Tibial nerve (tissue), 4 donors: ENCODE measurements at places on chromosomes 13 and 19. TPM values are rescaled to one million over a fixed set of nuclear protein-coding genes. Genes with fewer than 3 reads are reported as not detected.
A peak's percentile ranks its signal among the peaks of the same experiment; 100 is the strongest.

STK24 gene
- 49.8 TPM for total RNA-seq

SPACA4 gene
- total RNA-seq: not detected

MYO9B gene
- 122 TPM for total RNA-seq

ZIC2 gene
- total RNA-seq: not detected

NLRP9 gene
- not detected for total RNA-seq

GRCh38 chr13:78197231-78197630, 278.6 kb upstream of the EDNRB start:
- no peak for DNase-seq
- no peak overlapping the region for H3K27ac ChIP-seq
- no peaks in the 10 kb centered on the region for H3K27me3 ChIP-seq
- H3K4me1 ChIP-seq: no peaks in the 10 kb centered on the region

DNA sequence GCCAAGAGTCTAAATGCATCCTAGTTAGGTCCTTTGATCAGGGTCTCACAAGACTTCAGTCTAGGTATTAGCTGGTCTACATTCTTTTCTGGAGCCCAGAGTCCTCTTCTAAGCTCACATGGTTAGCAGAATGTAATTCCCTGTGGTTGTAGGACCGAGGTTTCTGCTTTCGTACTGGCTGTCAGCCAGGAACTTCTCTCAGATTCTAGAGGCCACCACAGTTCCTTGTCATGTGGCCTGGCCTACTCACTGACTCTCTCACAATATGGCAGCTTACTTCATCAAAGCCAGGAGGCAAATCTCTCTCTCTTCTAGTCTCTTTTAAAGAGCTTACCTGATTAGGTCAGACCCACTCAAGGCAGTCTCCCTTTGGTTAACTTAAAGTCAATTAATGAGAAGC, 82.9 kb downstream of the POU4F1 start:
- no peak for DNase-seq
- no peaks in the 10 kb centered on the region for H3K4me1 ChIP-seq
- H3K27me3 ChIP-seq: no peaks in the 10 kb centered on the region

GRCh38 chr19:55352549-55353145, 1.9 kb downstream of the COX6B2 start:
- H3K27me3 ChIP-seq: peaks cover 5% of the 10 kb centered on the region
- H3K4me3 ChIP-seq: no peak overlapping the region
- no peak for DNase-seq
- H3K4me1 ChIP-seq: no peaks in the 10 kb centered on the region
- no peak overlapping the region for H3K27ac ChIP-seq
- no peaks in the 10 kb centered on the region for H3K36me3 ChIP-seq

DNA sequence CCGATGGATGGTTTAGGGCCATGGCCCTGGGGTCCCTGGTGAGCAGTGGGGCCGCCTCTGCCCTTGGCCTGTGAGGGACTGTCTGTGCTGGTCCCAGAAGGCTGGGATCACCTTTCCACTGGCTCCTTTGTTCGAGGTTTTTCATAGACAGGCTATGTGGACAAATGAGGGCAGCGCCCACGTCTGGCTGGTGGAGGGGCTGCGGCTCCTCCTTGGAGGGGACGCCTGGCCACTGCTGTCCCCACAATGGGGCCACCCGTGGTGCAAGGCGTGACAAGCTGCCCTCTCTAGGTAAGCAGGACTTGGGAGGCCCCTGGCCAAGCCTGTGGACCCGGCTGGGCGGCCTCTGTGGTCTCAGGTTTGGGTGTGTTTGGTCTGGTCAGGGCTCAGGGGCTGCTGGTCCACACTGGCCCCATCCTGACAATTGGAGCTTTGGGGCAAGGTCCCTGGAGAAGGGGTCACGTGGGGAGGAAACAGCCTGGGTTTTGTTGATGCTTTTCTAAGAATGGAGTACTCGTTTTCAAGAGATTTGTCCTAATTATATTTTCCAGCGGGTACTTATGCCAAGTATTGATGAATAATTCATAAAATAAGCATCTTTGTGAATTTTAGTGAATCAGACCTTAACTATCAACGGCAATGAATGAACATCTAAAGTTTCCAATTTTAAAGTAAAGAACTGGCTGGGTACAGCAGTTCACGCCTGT, 33.3 kb downstream of the MCF2L start:
- no peaks in the 10 kb centered on the region for H3K4me1 ChIP-seq
- no peaks in the 10 kb centered on the region for H3K36me3 ChIP-seq
- H3K4me3 ChIP-seq: peak overlapping the region; percentile 13
- no peak for DNase-seq

DNA sequence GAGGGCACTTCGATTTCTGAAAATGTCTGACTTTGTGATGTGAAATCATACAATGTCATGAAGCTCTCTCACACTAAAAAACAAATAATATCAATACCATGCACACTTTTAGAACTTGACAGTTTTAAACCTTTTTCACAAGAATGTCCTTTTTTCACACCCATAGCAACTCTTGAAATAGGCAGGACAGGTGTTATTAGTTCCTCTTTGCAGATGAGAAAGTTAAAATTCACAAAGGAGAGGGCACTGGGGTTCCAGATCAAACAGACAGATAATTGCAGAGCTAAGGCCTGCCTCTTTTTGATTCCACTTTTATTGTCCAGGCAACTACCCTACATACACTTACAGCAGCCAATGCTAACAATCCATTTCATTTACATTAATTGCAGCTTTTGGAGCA, 142.8 kb downstream of the KLF12 start:
- H3K27ac ChIP-seq: no peak overlapping the region
- no peaks in the 10 kb centered on the region for H3K27me3 ChIP-seq
- H3K4me1 ChIP-seq: peaks cover 11% of the 10 kb centered on the region
- H3K36me3 ChIP-seq: no peaks in the 10 kb centered on the region
- DNase-seq: no peak

DNA sequence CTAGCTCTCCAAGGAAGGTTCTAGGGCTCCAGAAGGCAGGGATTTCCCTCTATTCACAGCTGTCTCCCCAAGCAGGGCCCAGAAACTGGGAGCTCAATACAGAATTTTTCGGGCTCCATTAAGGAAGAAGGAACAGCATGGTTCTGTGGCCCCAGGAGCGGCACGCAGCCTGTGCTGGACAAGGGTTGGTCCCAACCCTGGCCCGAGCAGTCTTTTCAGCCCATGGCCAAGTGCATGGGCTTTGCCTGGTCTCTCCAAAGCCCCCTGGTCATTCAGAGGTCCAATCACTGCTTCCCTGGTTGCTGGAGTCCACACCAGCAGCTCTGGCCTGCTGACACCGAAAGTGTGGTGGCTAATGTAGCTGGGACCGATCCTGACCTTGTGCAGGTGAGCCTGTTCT, 6.6 kb upstream of the PRKD2 start:
- H3K4me1 ChIP-seq: peaks cover 11% of the 10 kb centered on the region
- H3K27ac ChIP-seq: no peak overlapping the region
- no peak for DNase-seq
- H3K27me3 ChIP-seq: no peaks in the 10 kb centered on the region
- H3K4me3 ChIP-seq: no peak overlapping the region

DNA sequence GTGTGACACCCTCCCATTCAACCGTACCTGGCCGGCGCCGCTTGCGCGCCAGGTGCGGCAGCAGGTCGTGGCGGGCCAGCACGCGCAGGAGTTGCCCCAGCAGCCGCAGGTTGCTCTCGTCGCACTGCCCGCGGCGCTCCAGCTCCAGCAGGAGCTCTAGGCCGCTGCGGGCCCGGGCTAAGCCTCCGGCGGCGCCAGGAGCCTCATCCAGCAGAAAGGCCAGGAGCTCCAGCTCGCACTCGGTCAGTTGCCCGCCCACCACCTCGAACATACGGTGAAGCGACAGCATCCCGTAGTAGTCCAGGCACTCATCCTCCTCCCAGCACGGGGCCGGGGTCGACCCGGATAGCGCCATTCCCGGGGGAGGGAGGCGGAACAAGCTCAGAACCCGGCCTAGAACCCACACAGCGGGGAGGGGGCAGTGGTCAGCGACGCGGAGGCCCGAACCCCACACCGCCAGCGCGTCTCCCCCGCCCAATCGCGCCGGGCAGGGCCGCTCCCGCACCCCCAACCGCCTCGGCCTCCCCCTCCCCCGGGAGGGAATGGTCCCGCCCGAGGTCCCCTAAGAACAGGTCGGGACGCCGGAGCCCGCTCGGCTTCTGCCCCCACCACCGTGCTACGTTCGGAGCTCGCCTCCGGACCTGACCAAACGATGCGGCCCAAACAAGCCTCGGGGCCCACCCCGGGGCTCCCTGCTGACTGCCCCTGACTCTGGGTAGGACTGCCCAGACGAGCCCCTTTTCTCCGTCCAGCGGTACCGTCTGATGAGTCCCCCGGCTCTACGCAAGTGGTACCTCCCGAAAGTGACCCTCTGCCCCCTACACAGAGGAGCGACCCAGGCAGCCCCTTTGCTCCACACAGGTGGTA, 591 bp downstream of the DEDD2 start:
- peaks cover 39% of the 10 kb centered on the region for H3K4me1 ChIP-seq
- no peaks in the 10 kb centered on the region for H3K36me3 ChIP-seq
- H3K27me3 ChIP-seq: no peaks in the 10 kb centered on the region

DNA sequence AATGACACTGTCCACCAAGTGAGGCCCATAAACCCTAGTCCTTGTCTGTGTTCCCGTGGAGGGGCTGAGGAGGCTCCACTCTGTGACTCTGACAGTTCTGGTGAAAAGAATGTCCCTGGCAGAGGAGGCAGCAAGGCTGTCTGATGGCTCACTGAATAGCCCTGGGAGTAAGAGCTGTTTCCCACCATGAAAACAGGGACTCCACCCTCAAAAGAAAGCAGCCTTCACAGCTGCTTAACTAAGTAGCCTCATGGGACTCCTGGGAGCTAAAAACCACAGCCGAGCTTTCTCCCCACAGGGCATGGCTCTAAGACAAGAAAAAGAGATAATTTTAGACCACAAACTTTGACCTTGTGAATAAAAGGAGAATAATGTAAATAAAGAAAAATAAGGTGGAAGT, 135.1 kb upstream of the FRY start:
- no peaks in the 10 kb centered on the region for H3K36me3 ChIP-seq
- H3K4me3 ChIP-seq: no peak overlapping the region
- peaks cover 24% of the 10 kb centered on the region for H3K4me1 ChIP-seq
- DNase-seq: peak; percentile 20
- no peaks in the 10 kb centered on the region for H3K27me3 ChIP-seq

GRCh38 chr19:5627395-5627904, 4.6 kb downstream of the SAFB start:
- no peaks in the 10 kb centered on the region for H3K27me3 ChIP-seq
- DNase-seq: peak; percentile 36
- H3K27ac ChIP-seq: peak overlapping the region; percentile 57

DNA sequence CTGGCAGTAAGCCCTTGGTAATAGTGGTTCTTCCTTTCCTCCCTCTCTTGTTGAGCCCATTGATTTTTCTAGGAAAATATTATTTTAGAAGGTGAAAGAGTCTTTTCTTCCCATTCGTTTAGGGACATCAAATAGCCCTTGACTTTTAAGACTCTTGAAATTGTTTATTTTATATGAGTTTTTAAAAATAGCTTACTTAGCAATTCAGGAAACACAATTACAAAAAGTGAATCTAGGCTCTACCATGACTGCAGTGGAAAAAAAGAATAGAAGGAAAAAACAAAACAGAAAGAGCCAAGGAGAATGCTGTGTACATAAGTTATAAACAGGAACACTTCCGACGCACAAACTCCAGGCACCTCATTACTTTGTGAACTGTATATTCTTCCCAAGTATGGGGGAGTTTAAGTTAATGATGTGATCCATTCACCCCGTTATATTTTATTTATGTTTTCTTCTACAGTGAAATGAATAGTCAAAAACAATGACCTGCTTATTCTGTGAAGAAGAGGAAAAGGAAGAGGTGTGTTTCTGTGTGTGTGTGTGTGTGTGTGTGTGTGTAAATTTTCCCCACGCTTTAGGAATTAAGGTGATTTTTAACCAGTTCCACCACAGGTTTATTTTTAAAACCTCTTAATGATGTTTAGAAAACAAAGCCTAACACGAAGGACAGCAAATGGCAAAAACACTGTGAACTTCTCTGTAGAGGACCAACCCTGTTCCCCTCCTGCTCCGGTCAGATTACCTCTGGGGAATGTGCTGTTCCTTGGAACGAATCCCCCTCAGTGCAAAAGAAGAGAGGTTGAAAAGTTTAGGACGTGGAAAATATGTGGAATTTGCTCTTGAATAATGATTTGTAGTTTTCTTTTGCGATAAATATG, 266.3 kb downstream of the KLF5 start:
- no peak for DNase-seq
- H3K4me1 ChIP-seq: no peaks in the 10 kb centered on the region
- H3K4me3 ChIP-seq: no peak overlapping the region
- no peaks in the 10 kb centered on the region for H3K27me3 ChIP-seq
- H3K27ac ChIP-seq: no peak overlapping the region

- no peaks in the 10 kb centered on the region for H3K4me1 ChIP-seq
- no peaks in the 10 kb centered on the region for H3K27me3 ChIP-seq
- no peak for DNase-seq
- H3K4me3 ChIP-seq: no peak overlapping the region
- H3K27ac ChIP-seq: no peak overlapping the region
Measured at GRCh38 chr19:36638862-36639510, 27.7 kb downstream of the ZNF461 start.
